ENCODE measurements at places on chromosomes 12 and 14.
A peak's percentile ranks its signal among the peaks of the same experiment; 100 is the strongest.

- no peak for DNase-seq
Observed at GRCh38 chr14:74426202-74426582, at the start of gene SYNDIG1L. Gene SYNDIG1L (minus strand): TSS chr14:74426210. CDS start chr14:74409744, 16,466 bp downstream.

DNA sequence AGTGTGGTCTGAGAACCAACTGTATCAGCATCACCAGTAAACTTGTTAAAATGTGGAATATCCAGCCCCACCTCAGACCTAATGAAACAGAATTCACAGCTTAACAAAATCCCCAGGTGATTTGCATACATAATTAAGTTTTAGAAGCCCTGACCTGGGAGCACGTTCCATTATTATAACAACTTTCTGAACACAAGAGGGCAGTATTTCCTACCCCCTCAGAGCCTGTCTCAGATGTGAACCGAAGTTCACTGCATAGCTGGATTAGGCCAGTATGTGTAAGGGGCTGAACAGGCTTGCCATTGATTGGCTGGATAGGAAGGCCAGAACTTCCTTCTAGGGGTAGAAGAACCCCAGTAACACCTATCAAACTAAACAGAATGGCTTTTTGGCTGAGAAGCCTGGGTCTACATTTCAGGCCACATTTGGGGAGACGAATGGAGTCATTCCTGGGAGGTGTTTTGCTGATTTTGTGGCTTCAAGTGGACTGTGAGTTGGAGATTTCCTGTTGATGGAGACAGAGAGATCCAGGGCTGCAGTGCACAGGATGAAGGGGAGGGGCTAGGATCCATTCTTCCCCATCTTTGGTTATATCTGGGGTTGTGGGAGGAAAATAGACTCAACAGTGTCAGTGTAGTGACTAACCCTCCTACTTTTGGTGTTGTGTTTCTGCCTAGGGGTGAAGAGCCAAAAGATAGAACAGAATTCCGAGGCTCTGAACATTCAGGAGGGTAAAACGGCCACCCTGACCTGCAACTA, 94.7 kb upstream of the OR4E1 start:
- DNase-seq, result peak; percentile 30

GRCh38 chr12:19988459-19988873, 379.9 kb upstream of the PDE3A start:
- DNase-seq, result no peak

DNA sequence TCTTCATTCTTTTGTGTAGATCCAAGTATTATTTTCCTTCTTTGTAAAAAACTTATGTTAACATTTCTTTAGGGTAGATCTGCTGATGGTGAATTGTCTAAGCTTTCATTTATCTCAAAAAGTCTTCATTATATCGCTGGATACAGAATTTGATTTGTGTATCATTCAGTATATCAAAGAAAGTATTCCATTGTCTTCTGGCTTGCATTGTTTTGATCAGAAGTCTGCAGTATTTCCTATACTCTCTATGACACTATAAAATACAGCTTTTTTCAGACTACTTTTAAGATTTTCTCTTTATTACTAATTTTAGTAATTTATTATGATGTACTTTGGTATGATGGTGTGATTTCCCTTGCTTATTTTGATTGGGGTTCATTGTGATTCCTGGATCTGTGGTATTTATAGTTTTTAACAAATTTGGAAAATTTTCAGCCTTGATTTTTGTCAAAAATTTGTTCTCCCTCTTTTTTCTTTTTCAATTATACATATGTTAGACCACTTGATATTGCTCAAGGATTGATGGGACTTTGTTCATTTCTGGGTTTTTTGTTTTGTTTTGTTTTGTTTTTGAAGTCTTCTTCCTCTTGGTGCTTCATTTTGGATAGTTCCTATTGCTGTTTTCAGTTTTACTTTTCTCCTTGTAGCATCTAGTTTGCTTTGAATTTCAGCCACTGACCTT, 176.5 kb downstream of the ZFP36L1 start:
- DNase-seq, result no peak

GRCh38 chr14:48274826-48275225, 599.4 kb upstream of the MDGA2 start:
- no peak for DNase-seq

- DNase-seq, result no peak
Observed at GRCh38 chr14:28783664-28784063, 17.1 kb downstream of the FOXG1 start.

GRCh38 chr12:114030451-114030850, 64.3 kb upstream of the RBM19 start:
- no peak for DNase-seq

All from suppressor macrophage treated with lipopolysaccharide for 4 hours (primary cell).